ENCODE measurements at places on chromosomes 3 and 15.

- no peak for DNase-seq
Measured at GRCh38 chr15:78841376-78841706, 30.1 kb upstream of the ADAMTS7 start.

- DNase-seq, result no peak
Measured at GRCh38 chr3:43905157-43905556, 214.4 kb downstream of the ABHD5 start.

DNA sequence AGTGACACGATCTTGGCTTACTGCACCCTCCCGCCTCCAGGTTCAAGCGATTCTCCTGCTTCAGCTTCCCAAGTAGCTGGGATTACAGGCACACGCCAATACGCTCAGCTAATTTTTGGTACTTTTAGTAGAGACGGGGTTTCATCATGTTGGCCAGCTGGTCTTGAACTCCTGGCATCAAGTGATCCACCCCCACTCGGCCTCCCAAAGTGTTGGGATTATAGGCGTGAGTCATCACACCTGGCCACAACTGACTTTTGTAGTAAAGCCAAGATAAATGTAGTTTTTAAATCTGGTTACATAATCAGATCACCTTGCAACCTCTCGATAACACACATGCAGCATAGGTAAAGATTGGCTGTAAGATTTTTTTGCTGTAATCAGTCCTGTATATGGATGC, 657.5 kb upstream of the DPPA4 start:
- no peak for DNase-seq

DNA sequence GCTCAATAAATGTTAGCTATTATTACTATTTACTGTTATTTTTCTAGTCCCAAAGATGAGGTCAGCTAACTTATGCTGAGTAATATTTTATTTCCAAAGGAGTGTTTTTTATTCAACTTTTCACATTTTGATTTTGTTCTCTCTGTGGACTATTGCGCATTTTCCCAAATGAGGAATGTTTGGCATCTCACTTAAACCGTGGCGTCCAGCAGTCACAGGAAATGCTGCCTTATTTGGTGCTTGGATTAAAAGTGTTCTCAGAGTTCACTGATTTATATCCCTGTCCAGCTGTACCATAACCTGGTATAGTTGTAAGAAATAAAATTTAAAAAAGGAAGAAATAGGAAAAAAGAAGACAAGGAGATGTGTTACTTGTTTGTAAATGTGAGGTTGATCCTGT, 166.8 kb downstream of the THSD4 start:
- peak; percentile 55 for DNase-seq

DNA sequence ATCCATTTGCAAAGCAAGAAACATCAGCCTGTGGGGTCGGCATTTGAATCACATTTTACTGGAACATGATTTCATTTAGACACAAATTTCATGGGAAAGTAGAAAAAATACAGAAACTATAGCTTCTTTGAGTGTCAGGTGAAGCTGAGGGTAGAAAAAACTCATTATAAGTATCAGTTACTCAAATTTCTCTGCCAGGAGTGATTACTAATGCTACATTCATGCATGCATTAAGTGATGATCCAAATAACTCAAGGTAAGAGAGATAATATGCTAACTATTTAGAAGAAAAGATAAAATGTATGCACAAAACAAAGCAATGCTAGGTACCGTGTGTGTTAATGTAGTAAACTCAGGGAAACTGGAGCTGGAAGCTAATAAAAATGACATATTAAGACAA, 406.0 kb downstream of the GAP43 start:
- DNase-seq, result no peak

GRCh38 chr3:49422379-49423248, at the start of gene AMT:
Gene AMT (minus strand): TSS chr3:49422473. CDS start chr3:49422450, 23 bp downstream.
- DNase-seq, result peak; percentile 17

GRCh38 chr3:124777762-124778470, 47.7 kb downstream of the UMPS start:
- DNase-seq, result no peak

- no peak for DNase-seq
Measured at GRCh38 chr3:187066228-187066995, 72.9 kb downstream of the RPL39L start.

DNA sequence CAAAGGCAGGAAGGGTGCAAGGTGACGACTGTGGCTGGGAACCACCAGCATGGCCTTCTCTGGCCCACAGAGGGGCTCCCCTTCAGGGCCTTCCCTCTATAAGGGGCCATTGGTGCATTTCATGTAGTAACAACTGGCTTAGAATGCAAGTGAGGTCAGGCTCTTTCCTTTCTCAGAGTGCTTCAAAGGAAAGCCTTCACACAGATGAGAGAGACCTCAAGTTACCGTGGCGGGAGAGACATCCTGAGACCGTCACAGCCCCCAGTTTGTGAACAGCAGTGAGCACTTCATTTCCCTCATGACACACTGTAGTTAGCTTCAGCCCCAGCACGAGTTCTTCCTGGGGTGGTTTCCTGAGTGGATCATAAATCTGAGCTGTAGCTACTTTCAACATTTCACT, 96.6 kb upstream of the LIMD1 start:
- no peak for DNase-seq

- DNase-seq, result no peak
Measured at GRCh38 chr3:125145751-125146475, 66.6 kb downstream of the SLC12A8 start.

DNA sequence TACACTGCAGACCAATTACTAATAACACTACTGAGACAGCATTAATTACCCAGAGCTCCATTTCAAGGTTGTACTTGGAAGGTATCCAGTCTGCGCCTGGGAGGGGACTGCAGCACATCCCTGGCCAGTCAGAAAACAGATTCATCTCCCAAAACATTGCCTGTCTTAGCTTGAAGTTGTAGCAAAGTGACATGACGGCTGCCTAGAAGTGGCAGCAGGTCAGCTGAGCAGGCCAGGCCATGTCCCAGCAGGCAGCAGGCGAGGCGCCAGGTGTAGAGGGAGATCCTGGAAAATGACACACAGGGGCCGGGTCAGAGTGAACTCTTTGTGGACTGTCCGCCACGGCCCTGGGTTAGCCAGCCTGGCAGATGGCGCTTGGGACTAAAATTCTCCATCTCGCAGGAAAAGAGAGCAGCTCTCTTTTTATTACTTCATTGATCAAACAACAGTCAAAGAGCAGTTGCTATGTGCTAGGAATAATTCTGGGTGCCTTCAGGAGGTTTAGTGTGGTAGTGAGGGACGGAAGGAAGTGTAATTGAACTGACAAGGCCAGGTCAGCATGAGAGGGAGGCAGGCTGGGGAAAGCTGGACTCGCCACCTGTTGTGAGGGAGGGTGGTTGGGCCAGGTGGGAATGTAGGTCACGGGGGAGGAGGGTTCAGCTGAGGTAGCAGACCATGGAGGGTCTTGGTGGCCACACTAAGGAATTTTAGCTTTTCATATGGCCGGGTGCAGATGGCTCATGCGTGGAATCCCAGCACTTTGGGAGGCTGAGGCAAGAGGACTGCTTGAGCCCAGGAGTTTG, 1.3 kb upstream of the MAP6D1 start:
- no peak for DNase-seq

DNA sequence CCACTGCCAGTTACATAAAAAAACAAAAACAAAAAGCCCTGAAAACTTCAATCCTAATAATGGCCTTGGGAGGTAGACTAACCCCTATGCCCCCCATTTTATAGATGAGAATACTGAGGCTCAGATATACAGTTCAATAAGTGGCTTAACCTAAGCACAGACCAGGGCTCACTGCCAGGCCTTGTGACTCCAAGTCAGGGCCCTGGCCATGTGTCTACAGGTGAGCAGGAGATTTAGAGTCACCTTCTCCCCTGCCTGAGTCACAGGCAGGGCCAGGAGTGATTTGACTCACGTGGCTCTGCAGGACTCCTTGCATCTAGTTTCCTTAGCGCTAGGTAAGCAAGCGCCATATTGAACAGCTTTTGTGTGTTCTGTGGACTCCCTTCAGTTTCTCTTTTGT, 98.6 kb upstream of the ETV5 start:
- DNase-seq, result no peak

GRCh38 chr3:157119369-157119951, 40.5 kb downstream of the CCNL1 start:
- DNase-seq, result no peak

GRCh38 chr3:36680952-36681351, 83.4 kb downstream of the DCLK3 start:
- DNase-seq, result no peak

- no peak for DNase-seq
Measured at GRCh38 chr3:14329842-14330241, 72.6 kb upstream of the SLC6A6 start.

- peak; percentile 51 for DNase-seq
Measured at GRCh38 chr3:157128771-157129681, 30.9 kb downstream of the CCNL1 start.

DNA sequence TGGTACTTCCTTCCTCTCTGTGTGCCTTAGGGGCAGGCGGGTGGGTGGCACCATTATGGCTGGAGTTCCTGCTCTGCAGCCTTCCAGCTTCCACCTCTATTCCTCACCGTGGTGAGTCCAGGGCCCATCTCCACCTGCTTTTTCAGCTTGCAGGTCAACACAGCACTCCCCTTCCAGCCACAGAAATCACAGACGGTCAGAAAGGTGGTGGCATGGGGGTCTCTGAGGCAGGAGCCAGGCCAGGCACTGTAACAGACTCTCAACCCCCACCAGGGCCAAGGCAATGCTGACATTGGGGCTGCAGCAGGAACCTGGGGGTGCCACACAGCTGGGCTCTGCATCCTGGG, 16.6 kb downstream of the KLF15 start:
- no peak for DNase-seq

- DNase-seq, result no peak
Measured at GRCh38 chr15:50059883-50060282, 59.1 kb downstream of the ATP8B4 start.

DNA sequence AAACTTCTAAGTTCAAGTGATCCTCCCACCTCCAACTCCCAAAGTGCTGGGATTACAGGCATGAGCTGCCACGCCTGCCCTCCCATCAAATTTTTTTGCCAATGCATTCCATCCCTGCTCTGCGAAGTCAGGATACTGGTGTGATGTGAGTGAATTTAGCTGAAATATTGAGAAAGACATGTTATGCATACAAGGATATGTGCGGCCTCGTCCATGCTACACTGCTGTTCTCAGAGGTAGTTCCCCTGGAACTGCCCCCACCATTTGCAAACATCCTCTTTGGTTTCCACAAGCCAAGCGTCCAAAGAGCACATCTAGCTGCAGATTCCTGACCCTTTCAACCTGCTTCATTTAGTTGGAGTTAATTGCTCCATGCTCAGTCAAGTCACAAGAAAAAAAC, 36.5 kb upstream of the BCL2A1 start:
- DNase-seq, result no peak

DNA sequence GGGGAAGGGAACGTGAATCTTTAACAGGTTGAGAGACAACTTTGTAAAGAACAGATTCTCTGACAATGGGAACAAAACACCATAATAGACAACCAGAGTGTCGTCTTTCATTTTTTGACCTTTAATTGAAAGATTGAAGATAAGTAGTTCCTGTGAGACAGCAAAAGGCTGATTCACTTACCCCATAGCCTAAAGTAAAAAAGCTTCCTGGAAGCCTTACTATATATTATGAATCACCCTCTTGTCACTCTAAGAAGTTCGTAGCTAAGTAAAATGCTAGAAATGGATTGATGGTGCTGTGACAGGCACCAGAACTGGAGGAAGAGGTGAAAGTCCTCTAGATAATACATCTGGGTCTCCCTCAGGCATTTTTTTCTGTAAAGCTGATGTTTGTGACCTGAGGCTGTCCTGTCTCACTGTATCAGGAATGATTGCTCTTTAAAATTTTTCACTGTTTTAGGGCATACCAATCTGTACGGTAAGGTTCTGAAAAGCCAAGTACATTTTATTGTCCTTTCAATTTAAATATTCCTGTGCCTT, 824.6 kb upstream of the SEMA6D start:
- DNase-seq, result no peak

DNA sequence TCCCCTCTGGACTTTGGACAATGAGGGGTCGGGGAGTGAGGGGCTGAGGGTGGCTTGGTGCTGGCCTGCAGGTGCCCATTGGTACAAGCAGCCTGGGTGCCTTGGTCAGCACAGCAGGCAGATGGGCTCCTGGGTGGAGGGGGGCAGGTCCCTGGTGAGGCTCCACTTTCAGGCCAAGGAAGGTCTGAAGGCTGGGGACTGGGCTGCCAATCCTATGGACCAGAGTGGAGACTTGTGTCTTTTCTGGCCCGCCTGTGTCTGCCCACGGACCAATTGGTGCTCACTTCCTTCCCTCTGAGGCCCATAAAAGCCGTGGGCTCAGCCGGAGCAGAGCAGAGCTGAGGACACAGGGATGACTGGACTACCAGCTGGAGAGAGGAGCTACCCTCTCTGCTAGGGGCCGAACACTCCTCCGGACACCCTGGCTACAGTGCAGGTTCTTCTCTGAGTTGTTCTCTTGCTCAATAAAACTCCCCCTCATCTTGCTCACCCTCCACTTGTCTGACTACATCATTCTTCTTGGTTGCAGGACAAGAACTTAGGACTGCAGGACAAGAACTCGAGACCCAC, 31.9 kb upstream of the IREB2 start:
- DNase-seq, result no peak

DNA sequence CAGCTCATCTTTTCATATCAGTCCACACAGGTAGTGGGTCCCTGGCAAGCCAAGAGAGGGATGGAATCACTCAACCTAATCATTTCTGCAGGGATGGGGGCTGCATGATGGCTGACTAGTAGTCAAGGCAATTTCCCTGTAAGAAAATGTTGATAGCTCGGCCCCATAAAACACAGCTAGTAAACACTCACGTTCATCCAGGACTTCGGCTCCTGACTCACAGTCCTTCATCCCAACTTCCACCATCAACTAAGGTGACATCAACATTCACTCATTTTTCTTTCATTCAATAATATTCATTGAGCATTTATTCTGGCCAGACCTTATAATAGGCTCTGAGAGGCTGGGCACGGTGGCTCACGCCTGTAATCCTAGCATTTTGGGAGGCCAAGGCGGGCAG, 4.4 kb upstream of the ACAP2 start:
- DNase-seq, result no peak

DNA sequence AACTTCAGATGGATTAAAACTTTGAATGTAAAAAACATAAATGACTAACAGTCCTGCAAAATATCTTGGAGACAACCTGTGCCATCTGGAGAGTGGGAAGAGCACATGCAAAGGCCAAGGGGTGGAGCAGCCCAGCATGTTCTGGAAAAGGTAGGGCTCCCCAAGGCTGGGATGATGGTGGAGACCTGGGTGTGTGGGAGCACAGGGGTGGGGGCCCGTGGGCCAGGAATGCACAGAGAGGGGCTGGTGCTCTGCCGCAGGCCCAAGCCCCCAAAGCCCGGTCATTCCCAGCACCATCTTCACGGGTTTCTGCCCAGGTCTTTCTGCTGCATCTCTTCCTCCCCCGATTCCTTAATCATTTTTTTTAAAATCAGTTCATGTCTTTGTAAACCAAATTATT, 9.7 kb upstream of the GATA2 start:
- no peak for DNase-seq

GRCh38 chr3:134380249-134380648, 6.0 kb upstream of the AMOTL2 start:
- no peak for DNase-seq

GRCh38 chr3:140816372-140817195, 125.1 kb upstream of the SLC25A36 start:
- DNase-seq, result no peak

DNA sequence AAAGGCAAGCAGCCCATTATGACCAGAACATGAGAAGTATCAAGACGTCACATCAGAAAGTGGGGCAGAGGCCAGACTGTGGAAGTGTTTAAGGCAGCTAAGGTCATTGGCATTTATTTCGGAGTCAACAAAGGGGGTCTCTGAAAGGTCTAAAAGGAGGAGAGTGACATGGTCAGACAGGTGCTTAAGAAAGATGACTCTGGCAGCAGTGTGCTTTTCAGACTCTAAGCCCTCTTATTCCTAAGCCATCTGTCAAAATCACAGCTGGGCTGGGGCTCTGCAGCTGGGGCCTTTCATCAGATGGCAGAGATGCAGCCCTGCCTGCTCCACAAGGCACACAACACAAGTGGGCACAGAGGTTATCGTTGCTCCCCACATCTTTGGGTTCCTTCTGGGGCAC, 14.0 kb downstream of the FBXL22 start:
- DNase-seq, result no peak
